ENCODE measurements at places on chromosomes 7 and 10.

DNA sequence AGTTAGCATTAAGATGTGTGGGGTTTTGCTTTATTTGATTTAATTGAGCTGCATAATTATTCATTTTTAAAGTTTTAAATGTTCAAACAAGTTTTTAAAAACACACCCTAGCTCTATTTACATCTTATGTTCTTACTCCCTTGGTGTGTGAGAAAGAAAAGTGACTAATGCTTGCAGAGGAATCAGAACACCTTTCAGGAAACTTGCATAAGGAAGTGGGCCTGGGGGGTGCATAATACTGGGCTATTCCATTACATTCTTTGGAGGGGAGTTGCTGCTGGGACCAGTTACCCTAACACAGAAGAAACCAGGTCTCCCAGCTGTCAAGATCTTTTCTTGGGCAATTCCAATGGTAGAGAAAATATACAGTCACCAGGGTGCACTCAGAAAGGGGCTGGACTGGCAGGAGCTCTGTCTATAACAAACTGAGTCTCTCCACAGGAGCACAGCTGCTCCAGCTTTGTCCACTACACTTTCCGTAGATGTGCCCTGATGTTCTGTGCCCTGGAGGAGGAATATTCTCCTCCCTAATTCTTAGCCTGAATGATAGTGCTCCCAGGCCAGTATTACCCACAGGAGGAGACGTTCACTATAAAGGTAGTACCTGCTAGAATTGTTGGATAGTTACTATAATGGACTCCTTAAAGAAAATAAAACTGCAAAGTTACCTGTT, 304.2 kb downstream of the CDC14C start:
- DNase-seq, result no peak

GRCh38 chr7:153657182-153657800, 394.9 kb upstream of the DPP6 start:
- DNase-seq, result no peak

- no peak for DNase-seq
Observed at GRCh38 chr10:64555666-64556065, 1034.5 kb downstream of the REEP3 start.

DNA sequence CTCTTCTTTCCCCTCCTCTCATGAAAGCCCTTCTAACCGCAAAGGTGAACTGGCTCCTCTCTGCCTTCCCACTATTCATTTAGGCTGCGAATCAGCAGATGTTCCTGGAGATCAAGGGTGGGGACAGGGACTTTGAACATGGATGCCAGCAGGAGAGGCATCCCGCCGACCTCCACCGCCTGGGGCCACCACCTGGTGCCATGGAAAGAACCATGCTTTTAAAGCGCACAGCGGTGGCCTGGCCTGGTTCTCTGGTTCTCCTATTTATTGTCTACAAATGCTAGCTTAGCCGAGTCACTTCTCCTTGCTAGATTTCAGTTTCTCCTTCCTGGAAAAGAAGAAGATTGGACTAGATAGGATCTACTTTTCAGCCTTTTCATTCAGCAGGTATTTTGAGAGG, 43.2 kb upstream of the KCNMA1 start:
- DNase-seq, result no peak

DNA sequence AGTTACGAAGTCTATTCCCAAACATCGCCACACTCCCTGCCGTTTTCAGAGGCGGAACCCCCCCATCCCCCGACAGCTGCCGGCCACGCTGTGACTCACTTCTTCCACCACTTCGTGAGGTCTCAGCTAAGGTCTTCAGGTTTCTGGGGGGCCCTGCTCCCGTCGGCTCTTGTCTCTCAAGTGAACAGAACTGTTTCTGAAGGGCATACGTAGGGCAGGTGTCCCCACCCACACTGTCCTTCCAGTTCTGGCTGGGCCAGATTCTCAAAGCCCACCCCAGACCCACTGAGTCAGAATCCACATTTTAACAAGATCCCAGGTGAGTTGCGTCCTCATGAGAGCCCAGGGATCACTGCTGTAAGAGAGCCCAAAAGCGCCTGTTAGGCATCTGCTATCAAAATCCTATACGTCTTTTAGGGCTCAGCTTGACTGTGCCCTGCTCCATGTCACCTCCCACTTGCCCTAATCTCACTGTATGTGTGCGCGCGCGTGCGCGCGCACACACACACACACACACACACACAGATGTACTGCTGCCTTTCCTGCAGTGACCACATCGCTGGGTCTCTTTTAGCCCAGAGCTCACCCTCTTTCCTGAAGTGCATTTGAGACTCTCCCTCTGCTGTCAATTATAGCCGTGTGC, 78.8 kb downstream of the PROSER2 start:
- DNase-seq, result no peak

DNA sequence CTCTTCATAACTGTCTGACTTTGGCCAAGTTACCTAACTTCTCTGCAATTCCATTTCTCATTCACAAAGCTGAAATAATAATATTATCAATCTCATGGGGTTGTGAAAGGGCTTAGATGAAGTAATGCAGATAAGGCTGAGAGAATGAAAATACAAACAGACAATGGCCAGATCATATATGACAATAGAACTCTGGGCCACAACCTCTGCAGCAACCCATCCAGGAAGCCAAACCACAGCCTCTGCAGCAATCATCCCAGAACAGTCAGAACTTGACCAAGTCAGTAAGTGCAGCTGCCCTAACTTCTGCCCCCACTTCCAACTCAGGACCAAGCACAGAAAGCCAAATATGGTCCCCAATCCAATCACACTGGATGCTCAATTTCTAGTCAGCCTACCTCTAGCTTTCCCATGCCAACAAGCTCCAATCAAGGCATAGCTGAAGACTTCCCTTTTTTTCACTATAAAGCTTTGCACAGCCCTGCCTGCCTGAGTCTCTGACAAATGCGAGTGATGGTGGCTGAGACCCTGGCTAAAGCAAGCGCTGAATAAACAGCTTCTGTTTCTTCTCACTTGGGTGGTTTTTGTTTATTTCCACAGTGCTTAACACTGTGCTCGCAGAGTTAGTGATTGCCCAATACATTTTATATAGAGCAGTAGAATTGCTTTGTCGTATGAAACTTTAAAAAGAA, 34.8 kb upstream of the TNPO3 start:
- DNase-seq, result no peak

GRCh38 chr7:6590645-6591110, 857 bp downstream of the INTS15 start:
- DNase-seq, result no peak

GRCh38 chr7:102973096-102973802, 60.4 kb downstream of the LRRC17 start:
- DNase-seq, result no peak

GRCh38 chr10:130215931-130216231, 79.7 kb downstream of the GLRX3 start:
- no peak for DNase-seq

GRCh38 chr7:44667190-44667589, 60.8 kb downstream of the OGDH start:
- DNase-seq, result no peak

DNA sequence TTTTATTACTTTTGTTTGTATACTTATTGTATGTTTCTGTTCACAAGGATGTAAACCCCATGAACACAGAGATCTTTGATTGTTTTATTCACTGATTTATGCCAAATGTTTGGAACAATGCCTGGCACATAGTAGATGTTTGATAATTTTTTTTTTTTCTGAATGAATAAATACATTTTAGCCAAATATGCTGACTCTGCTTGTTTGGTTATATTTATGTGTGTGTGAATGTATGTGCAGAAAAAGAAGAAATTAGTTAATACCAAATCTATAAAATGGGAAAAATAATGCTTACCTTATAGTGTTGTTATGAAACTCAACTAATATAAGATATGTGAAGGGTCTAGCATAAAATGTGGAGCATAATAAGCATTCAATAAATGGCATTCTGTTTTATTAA, 203.9 kb downstream of the MDFIC start:
- DNase-seq, result no peak

GRCh38 chr7:134710854-134711624, 64.4 kb downstream of the BPGM start:
- DNase-seq, result no peak

GRCh38 chr10:100045592-100045991, 35.8 kb upstream of the DNMBP start:
- DNase-seq, result no peak

DNA sequence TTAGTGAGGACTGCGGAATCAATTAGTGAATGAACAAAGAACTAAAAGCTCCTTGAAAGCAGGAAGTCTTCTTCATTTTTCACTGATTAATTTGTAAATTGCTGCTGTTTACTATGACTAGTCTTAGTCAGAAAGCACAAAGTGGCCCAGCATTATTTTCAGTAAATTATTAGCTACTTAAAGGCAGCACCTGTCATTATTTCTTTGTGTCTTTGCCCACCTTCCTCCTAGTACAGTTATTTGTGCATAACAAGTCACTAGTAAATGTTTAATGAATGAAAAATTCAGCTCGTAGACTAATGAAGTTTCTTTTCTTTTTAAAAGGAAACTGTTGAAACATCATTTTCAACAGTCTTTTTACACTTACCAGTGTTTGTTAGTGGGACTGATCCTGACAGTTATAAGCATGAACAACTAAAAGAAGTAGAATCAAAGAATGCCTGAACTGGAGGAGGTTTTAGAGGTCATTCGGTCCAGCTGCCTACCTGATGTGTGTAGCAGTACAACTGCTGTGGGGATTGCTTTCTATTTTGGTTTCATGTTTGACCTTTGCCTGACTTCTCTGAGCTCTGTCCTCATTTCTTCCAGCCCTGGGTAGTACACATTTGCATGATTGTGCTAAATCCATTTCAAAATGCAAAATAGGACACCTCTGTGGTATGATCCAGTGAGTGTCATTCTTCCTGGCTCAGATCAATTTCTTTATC, 140.0 kb upstream of the PHYHIPL start:
- DNase-seq, result no peak

GRCh38 chr10:31147210-31147608, 115.5 kb upstream of the ZNF438 start:
- no peak for DNase-seq

Data from LNCaP clone FGC (cell line).